Tongue (tissue), 3 donors: ENCODE measurements at places on chromosomes 6 and 20. TPM values are rescaled to one million over a fixed set of nuclear protein-coding genes. Genes with fewer than 3 reads are reported as not detected.

PI3 gene
- not detected for total RNA-seq

RPN2 gene
- total RNA-seq, result 119 TPM

ADTRP gene
- total RNA-seq, result not detected

TAF4 gene
- 18.5 TPM for total RNA-seq

TSPO2 gene
- total RNA-seq, result 1.4 TPM

HLA-A gene
- 134 TPM for total RNA-seq

COL9A3 gene
- 28.1 TPM for total RNA-seq

- no peak for DNase-seq
Measured at GRCh38 chr6:56223995-56224394, 23.4 kb downstream of the COL21A1 start.

DNA sequence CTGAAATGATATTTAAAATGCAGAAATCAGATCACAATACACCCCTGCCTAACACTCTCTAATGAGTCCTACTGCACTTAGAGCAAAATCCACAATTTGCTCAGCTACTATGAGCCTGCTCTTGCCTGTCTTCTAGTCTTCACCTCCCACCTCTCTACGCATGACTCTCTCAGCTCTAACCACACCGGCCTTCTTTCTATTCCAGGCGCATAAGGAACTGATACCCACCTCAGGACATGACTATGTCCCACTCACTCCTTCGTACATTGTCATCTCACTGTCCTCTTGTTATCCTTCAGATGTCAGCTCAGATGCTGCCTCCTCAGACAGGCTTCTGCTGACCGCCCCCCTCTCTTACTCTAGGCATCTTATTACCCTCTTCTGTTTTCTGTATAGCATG, 201.0 kb upstream of the FLRT3 start:
- DNase-seq, result no peak

DNA sequence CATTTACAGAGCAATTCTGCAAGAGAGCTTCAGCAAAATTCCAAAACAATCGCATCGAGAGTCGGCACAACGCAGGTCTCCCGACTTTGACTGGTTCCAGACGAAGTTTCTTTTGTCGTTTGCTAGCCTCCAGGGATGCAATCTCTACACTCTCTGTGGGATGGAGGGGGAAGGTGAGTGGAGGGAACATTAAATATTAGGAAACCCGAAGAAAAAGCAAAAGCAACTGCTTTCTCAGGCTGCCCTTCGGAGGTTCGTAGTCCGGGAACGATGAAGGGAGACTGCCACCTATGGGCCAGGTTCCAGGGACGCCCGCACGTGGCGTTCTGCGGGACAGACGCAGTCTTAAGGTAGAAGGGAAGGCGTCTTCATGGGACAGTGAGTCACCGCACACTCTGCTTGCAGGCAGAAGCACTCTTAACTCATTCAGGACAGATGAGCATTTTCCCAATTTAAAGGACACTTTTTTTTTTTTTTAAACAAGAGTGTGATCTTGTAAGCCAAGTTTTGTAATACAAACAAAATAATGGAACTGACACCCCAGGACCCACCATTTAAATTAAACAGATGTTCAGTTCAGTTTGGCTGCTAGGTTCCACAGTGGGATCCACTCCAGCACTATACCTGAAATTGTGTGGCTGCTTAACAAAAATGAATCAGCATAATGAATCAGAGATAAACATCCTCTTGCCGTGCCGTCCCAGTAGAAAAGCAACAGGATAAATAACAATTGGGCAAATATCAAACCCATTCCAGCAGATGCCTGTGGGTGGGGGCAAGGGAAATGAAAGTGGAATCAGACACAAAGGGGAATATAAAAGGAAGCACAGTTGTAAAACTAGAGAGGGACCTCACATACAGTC, 65.8 kb upstream of the ARMC2 start:
- DNase-seq, result peak; percentile 90

GRCh38 chr20:25090492-25091429, 8.8 kb upstream of the VSX1 start:
- DNase-seq, result no peak

DNA sequence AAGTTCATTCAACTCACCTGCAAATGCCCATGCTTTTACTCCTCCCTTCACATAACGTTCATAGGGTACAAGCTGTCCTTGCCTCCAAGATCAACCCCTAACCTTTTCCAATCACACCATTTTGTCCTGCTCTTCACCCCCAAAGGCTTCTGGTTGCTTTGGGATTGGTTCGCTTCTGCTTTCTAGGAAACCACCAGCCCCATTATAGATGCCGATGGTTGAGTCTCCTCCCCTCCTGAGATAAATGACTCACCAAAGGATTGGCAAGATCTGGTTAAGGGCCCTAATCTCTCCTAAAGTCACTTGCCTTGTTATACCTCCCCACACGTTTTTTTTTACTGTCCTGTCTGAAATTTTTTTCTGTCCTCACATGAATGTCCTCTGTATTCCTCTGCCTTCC, 311.4 kb downstream of the HACE1 start:
- no peak for DNase-seq

DNA sequence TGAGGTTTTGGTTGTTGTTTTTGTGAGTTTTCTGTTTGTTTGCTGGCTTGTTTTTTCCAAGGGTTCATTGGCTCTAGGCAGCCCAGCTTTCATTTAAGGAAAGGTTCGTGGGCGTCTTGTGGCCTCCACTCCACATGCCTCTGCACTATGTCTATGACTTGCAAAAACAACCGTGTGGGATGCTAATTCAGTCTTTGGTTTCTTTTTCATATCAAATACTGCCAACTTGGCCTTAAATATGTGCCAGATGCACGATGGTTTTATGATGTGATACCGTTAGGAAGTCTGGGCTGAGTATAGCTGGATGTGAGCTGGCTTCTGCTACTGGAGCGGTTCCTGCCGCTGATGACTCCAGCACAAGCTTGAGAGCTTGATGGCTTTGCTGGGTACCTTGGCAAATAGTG, 96.3 kb downstream of the BMP2 start:
- no peak for DNase-seq

GRCh38 chr20:45782890-45783289, 8.8 kb downstream of the WFDC3 start:
- DNase-seq, result no peak

GRCh38 chr6:21524201-21524600, 69.3 kb upstream of the SOX4 start:
- no peak for DNase-seq

GRCh38 chr6:134421501-134421900, 103.6 kb upstream of the SGK1 start:
- no peak for DNase-seq

GRCh38 chr6:63808576-63808975, 173.0 kb downstream of the PHF3 start:
- DNase-seq, result no peak

DNA sequence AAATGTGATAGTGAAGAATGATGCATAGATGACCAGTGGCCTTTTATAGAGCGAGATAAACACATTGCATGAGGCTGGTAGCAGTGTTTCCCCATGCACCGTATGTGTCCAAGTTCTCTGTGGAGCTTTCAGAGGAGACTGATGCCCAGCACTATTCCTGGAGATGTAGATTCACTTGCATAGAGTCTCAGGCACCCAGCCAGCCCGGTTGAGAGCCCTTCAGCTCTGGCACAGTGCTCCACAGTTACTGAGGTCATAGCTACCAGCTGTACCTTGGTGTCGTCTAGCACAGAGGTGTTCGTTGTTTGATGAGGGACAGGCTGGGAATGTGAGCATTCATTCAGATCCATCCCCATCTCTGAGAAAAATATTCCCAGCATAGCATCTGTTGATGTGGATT, 328.9 kb downstream of the FARS2 start:
- peak; percentile 14 for DNase-seq

DNA sequence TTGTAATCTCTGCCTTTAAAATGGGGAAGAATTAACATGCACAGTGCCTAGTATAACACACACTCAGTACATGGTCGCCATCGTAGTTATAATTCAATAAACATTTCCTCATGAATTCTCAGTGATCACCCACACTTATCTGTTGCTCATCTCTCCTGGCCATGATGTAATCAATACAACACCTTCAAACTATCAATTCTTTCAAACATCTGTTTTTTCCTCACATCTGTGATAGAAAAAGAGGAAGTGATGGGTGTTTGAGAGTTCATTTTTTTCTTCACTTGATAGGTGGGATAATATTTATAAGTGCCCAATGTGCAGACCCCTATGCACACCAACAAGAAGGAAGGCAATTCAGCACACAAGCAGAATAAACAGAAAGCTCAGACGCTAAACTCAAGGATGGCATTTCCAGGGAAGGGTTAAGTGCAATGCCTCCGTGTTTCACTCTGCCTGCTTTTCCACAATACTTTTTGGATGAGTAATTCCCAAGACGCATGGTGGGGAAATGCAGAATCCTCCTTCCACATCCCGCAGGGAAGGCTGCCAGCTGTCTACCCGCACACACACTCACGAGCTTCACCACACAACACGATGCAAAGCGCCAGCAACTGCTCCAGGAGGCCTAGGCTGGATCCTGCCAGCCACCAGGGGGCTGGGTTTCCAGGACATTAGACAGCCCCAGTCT, 100.3 kb downstream of the GMPR start:
- peak; percentile 88 for DNase-seq

DNA sequence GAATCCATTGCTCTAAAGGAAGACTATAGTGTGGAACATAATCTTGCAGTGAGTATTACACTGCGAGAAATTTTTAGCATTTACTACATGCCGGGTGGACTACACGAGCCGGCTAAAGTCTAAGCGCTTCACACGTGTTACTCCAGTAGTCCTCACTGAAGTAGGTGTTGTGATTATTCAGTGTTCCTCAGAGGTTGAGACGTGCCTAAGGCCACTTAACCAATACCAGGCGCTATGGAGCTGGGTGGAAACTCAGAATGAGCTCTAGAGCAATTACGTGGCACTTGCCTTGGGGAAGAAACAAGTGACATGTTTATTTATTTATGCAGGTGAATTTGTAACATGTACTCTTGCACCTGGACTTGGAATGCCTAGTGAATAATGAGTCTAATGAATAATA, 46.4 kb downstream of the SASH1 start:
- DNase-seq, result no peak

GRCh38 chr6:130717657-130718056, 109.5 kb upstream of the SMLR1 start:
- no peak for DNase-seq

- DNase-seq, result no peak
Measured at GRCh38 chr6:71252410-71252809, 36.2 kb upstream of the OGFRL1 start.

GRCh38 chr6:153790876-153791473, 248.1 kb upstream of the OPRM1 start:
- no peak for DNase-seq

DNA sequence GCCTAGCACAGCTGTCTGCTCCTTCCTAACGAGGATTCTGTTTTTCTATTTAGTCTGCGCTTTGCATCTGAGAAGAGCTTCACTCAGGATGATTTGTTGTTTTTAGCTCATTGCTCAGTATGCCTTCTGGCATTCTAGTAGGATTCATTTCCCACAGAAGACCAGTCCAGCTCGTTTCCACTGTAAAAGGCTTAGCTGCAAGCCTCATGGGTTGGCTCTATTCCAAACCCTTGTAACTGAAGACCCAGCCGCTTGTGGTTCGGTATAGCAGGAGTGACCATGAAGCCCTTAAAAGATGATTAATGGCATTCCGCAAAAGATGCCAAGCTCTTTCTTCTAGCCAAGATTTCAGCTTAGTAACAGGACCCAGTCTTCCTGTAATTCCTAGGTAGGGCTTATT, 7.2 kb downstream of the ADGRF1 start:
- DNase-seq, result peak; percentile 94

DNA sequence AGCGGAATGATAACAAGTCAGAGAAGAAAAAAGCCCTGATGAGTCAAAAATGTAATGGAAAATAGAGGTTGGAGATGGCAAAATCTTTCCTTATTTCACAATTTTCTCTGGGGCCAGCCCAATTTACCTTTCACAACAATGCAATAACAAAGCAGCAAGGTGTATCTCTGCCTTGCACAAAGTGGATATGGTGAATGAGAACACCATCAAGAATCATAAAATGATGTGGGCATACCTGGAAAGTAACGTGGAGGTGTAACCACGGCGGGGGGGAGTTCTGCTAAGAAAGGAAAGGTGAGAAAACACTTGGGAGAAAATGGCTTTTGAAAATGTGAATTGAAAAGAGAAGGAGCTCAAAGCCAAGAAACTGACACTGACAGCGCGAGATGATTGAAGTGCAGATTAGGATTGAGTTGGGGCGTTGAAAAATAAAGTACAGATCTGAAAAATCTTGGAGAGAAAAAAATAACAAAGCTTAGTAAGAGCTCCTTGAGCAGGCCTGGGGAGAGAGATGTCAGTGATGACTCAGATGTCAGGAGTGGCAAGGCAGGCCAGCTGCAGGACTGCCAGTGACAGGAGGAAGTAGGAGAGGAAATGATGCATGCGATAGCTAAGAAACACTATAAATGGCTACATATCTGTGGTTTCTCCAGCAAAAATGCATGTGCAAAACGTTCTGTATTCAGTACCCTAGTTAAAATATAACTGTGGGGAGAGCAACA, 26.2 kb downstream of the ARHGAP18 start:
- peak; percentile 52 for DNase-seq

DNA sequence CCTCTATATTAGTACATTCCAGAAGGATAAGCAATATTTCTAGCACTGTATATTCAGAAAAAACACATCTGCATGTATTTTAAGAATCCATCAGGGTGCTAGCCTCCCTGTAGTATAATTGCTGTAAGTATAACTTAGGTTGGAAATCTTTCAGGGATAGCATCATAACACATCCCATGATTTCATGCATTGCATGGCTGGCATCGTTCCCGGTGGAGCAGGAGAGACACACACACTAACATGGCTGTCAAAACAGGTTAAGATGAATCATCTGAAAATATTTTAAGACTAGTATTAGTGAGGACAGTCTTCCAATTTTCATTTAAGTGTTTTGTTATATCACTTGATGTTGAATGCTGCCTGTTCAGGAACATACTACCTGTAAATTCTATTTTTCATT, 32.1 kb upstream of the CENPW start:
- peak; percentile 19 for DNase-seq

DNA sequence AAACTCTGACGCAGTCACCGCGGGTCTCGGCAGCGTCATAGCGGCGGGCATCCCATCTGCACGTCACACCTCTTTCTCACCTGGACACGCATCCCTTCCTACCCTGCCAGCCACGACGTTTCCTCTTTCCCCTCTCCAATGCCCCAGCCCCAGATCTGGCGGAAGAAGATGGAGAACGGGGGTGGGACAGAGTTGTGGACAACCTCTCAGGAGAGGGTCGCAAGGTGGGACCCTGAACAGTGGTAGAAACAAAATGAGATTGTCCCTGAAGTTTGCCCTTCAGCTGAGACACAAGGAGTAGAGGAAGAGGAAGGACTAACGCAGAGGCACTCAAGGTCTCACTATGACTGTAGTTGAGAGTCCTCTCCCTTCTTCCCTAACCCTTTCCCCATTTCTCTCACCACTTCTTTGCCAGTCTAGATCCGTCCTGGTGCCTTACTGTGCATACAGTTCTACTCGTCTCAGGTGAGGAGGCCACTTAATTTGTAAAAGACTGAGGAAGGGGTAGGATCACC, 562 bp downstream of the TRIM39 start:
- no peak for DNase-seq

GRCh38 chr6:125818772-125819260, 28.1 kb downstream of the NCOA7 start:
- no peak for DNase-seq

GRCh38 chr6:113654396-113654795, 202.7 kb upstream of the MARCKS start:
- peak; percentile 72 for DNase-seq
